ENCODE measurements at places on chromosomes 1 and 21.

DNA sequence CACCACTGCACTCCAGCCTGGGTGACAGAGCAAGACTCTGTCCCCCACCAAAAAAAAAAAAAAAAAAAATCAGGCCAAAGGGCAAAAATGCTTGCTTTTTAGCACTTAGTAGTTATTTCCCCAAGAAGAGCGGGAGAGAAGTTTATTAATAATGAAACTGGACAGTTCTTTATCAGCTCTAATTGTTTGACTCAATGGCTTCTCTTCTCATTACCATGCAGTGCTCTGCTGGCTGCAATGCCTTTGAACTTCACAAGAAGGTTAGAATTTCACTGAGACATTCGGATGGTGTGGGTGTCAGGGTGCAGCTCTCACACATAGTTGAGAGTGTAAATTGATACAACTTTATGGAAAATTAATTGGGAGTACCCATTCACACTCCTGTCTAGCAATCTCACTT lies 63.7 kb downstream of the EDARADD start:
- no peak for DNase-seq

DNA sequence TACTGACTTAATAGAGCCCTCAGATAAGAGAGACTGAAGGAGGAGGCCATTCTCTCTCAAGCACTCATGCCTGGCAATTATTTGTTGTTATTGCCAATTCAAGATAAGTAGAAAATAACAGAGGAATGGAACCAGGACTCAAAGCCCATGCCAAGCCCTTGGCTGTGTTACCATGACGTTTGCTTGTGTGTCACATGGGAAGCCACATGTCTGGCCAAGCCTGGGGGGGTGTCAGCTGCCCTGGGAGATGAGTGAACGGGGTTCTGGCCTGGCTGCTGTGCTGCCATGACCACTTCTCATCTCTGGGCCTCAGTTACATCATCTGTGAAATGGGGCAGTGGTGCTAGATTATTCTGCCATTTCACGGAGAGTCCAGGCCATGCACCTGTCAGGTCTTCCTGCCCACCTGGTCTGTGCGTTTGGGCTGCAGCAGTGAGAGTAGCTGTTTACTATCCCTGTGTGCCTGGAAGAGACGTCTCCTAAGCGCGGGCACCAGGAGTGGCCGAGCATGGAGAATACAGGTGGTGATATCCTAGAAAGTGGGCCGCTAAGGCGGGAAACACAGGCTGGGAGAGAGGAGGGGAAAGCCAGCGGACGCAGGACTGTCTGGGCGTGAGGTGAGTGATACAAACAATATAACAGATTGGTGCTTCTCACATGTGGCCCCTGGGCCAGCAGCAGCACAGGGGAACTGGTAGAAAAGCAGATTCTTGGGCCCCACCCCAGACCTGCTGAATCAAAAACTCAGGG lies 67.8 kb downstream of the MAN1C1 start:
- no peak for DNase-seq

DNA sequence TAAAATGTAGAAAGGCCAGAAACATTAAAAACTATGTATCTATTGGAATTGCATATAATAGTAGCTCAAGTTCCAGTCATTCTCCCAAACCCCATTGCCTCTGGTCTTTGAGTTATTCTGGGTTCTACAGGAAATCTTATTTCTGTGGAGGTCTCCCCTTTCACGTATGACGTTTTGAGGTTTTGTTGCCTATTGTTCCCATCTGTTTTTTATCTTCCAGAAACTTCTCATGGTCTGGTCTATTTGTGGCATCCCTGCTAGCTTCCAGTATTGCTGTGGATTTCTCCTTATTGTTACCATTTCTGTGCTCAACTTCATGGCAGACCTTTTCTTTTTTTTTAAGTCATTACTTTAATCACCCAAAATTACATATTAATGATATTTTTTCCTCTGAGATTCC lies 43.3 kb downstream of the DTL start:
- no peak for DNase-seq

GRCh38 chr1:191290441-191290840 lies 812.8 kb upstream of the BRINP3 start:
- DNase-seq = no peak

DNA sequence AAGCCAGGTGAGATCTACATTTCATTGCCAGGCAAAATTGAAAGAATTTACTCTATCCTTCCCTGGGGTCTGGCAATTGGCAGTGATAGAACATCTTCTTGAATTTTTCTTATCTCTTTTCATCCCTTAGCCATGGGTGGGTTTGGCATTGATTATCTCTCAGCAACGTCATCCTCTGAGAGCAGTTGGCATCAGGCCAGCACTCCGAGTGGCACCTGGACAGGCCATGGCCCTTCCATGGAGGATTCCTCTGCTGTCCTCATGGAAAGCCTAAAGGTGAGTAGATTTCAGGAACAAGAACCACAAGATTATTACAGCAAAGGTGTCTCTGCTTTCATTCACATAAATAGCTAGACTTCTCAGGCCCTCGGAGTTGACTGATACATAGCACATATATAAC lies 39.3 kb downstream of the NCF2 start:
- DNase-seq = no peak

DNA sequence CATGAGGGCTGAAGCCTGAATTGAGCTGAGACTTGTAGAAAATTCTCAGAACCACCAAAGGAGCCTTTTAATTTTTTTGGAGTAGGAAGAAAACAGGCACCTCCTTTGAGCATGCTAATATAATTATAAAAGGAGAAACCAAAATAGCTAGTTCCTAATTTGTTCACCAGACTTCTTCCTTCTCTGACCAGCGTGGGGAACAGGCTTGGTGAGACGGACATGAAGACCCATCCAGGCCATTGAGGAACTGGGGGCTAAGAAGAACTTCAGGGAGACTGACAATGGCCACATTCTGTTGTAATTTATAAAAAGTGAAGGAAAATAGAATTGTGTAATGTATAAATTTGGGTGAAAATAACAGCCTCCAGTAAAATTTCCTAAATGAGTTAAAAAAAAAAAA lies 62.6 kb downstream of the MAN1C1 start:
- no peak for DNase-seq

DNA sequence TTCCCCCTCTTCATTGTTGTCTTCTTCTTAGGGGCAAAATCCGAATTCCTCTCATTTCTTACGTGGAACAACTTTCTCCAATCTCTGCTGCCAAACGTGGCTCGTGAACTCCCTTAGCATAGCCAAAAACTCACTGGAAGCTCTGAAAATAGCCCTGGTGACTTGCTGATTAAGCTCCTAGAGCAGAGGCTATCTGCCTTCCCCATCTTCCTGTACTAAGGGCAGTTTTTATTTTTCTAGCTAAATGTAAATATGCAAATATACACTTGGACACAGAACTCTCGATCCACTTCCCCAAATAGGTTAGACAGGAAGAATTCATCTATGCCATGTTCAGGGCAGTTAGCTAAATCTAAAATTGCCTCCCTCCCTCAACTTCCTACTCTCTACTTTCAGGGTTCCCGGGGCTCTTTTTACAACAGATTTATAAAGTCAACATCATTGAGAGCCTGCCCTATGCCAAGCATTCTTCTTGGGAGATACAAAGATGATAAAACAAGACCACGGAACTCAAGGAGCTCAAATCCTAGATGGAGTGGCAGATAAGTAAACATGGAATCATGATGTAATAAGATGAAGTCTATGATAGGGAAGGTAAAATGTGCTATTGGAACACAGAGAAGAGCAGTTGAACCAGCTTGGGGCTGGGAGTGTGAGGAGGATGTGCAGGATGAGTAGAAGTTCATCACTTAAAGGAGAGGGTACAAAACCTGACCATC lies 59.4 kb upstream of the FMOD start:
- DNase-seq = no peak

DNA sequence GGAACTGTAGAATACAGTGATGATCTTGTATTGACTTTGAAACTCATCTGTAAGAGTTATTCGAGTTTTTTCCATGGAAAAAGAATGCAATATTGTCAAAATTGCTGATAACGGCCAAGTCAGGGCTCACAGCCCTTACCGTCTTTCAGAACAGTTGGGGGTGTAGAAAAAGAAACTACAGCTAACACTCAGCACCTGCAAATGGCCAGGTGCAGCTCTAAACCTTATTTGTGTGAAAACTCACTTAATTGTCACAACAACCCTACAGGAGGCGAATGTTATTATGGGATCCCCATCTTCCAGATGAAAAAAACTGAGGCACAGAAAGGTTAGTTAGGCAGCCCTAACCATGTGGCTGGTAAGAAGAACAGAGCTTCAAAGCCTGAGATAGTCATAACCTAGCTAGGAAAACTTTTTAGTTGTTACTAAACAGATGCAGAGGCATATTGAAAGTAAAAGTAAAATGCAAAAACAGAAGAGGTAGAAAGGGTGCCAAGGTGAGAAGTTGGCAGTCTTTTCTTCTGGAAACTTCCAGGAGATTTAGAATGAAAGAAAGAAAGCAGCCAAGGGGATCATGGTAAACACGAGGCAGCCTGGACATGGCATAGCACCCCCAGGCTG lies 76.4 kb downstream of the DSCAM start:
- DNase-seq = no peak

DNA sequence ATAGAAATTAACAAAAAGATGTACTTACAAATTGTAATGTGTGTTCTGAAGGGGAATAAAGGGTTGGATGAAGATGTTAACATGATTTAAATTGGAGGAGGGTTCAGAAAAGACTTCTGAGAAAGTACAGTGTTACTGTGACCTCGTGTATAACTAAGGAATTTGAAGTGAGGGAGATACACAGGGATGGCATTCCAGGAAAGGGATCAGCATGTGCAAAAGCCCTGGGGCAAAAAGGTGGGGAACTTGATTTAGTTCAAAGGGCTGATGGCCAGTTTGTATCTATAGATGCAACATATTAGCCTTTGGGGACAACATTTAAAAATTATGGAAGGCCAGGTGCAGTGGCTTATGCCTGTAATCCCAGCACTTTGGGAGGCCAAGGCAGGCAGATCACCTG lies 33.3 kb upstream of the DEGS1 start:
- DNase-seq = no peak

DNA sequence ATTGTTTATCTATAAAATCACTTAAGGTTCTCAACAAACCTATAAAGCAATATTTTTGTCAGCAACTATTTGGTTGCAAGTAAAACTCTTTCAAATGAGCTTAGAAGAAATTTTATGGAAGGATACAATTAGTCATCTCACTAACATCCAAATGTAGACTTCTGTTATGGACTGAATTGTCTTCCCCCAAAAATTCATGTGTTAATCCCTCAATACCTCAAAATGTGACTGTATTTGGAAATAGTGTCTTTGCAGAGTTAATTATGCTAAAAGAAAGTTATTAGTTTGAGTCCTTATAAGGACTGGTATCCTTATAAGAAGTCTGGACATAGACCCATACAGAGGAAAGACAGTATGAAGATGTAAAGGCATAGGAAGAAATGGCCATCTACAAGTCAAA lies 357.8 kb upstream of the PRMT6 start:
- DNase-seq = no peak

DNA sequence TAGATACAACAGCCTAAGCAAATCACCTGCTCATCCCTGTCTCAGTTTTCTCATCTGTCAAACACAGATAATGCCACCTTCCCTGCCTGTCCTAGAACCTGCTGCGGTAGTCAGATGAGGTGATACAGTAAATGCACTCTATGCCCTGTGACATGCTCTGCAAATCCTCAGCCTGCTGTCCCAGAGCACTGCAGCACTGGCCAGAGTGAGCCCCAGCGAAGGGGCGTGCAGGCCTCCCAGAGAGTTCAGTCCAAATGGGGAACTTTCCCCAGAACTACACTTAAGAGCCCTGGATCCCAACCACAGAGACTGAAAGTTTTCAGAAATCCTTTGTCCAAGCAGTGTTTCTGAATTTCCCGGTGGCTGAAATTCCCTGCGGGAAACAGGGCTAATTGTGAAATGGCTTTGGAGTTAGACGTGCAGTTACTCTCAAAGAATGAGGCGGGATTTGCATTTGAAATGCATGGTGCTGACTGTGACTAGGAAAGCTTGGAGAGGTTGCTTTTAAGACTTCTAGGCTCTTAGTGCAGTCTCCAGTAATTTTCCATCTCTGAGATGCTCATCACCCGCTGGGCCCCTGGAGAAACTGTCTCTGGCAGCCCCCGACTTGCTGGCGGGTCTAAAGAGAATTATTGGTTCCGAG lies 206.5 kb upstream of the AJAP1 start:
- DNase-seq = no peak

GRCh38 chr1:22137004-22137720 lies 5.7 kb downstream of the WNT4 start:
- DNase-seq = no peak

GRCh38 chr1:184650177-184650866 lies 104.3 kb downstream of the EDEM3 start:
- DNase-seq = no peak

DNA sequence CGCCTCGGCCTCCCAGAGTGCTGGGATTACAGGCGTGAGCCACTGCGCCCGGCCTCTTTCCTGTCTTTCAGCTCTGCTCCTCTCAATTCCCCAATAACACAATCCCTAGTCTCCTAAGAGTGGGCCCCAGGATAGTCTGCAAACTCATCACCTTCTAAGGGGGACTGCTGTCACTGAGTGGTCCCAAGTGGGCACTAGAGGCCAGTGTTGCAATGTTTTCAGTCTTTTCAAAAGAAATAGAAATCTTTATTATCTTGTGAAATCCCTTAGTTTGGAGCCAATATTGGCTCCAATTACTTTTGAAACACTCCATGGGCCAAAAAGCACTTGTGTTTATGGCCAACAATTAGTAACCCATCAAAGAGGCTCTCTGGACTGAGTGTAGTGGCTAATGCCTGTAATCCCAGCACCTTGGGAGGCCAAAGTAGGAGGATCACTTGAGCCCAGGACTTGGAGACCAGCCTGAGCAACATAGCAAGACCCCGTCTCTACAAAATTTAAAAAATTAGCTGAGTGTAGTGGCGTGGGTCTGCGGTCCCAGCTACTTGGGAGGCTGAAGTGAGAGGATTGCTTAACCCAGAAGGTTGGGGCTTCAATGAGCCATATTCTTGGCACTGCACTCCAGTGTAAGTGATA lies 28.6 kb upstream of the ZNF697 start:
- DNase-seq = no peak

Measured in HT1080 (cell line).